ENCODE measurements at places on chromosomes 1 and 21.

- no peak for DNase-seq
Measured at GRCh38 chr1:21829294-21829693, 17.2 kb downstream of the LDLRAD2 start.

- DNase-seq: peak; percentile 77
Measured at GRCh38 chr21:39048574-39048973, 134.7 kb downstream of the PSMG1 start.

DNA sequence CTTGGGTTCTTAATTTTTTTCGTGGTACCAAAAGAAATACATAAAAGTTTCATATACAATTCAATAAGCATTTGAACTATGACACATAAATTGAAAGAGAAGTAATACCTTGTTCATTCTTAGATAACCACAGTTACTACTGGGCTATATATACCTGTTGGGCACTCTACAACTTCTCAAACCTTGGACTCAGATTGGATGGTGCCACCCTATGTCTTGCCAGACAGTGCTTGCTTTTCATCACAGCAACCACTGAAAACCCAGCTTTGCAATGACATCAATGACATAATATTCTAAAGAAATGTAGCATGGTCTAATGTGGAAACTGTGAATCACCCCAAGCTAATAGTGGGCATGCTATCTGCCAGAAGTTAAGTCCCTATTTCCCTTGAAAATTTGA lies 62.8 kb upstream of the DPH5 start:
- DNase-seq: peak; percentile 7

- no peak for DNase-seq
Measured at GRCh38 chr1:191889623-191890003, 268.6 kb upstream of the RGS18 start.

DNA sequence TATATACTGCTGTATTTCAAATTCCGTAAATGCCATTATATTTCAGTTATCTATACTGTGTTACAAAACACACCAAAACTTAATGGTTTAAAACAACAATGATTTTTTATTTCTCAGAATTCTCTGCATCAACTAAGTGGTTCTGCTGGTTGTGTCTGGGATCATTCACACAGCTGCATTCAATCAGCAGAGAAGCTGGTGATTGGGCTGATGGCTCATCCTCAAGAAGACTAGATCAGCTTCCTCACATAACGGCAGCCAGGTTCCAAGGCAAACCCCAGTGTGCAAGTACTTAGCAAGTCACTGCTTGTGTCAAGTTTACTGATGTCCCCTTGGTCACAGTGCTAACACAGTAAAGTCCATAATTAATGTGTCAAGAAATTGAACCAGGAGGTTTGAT lies 86.3 kb upstream of the VANGL1 start:
- DNase-seq: peak; percentile 80

DNA sequence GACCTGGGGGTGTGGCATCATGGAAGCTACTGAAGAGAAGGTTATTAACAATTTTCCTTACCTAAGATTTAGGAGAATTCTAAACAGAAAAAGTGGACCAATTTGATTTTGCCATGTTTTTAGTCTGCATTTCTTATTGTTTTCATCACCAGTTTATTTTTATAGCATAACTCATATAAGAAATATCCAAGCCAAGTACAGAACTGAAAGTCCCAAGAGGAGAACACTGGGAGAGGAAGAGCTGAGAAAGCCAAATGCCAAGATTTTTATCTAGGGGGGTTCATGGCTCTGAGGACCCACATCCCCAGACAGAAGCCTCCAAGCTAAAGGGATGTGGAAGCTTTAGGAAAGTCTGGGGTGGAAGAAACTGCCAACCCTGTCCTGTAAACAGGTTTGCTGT lies 109.4 kb upstream of the DUSP10 start:
- DNase-seq: no peak

DNA sequence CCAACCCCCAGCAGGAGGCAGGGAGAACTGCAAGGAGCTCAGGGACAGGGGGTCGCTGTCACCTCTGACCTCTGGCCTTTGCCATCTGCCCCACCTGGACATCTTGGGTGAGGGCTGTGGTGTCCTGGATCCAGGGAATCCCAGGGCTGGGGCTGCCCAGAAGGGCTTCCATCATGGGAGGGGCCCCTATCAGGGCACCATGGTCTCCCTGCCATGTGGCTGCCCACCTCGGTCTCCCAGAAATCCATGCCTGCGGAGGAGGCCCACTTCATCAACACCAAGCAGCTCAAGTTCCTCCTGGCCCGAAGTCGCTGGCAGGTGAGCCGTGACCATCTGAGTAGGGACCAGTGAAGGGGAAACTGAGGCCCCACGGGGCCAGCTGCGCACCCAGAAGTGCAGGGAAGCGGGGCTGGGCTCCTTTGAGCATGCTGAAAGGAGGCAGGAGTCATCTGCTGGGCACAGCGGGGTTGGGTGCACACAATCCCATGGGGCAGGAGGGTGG lies 36.1 kb downstream of the TRIM11 start:
- no peak for DNase-seq

- peak; percentile 56 for DNase-seq
Measured at GRCh38 chr1:228087771-228088251, 5.3 kb downstream of the ARF1 start.

- DNase-seq: no peak
Measured at GRCh38 chr1:191895462-191896058, 262.7 kb upstream of the RGS18 start.

DNA sequence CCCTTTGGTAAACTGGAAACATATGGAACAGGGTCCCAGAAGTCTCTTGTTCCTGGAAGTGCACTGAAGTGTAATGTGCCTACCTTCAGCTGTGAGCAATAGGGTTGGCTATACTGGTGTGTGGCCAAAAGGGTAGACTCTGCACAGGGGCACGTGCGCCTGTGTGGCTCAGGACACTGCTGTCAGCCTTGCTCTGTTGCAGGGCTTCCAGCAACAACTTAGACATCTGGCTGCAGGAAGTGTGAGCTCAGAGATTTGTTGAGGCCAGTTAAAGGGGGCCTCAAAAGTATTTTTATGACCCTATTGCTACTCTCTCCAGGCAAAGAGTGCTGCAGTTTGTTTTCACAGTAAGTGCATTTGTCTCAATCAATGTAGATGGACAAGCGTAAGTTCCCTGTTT lies 7.5 kb downstream of the CTPS1 start:
- DNase-seq: no peak

GRCh38 chr1:31723828-31724359 lies 20.1 kb upstream of the COL16A1 start:
- peak; percentile 85 for DNase-seq

DNA sequence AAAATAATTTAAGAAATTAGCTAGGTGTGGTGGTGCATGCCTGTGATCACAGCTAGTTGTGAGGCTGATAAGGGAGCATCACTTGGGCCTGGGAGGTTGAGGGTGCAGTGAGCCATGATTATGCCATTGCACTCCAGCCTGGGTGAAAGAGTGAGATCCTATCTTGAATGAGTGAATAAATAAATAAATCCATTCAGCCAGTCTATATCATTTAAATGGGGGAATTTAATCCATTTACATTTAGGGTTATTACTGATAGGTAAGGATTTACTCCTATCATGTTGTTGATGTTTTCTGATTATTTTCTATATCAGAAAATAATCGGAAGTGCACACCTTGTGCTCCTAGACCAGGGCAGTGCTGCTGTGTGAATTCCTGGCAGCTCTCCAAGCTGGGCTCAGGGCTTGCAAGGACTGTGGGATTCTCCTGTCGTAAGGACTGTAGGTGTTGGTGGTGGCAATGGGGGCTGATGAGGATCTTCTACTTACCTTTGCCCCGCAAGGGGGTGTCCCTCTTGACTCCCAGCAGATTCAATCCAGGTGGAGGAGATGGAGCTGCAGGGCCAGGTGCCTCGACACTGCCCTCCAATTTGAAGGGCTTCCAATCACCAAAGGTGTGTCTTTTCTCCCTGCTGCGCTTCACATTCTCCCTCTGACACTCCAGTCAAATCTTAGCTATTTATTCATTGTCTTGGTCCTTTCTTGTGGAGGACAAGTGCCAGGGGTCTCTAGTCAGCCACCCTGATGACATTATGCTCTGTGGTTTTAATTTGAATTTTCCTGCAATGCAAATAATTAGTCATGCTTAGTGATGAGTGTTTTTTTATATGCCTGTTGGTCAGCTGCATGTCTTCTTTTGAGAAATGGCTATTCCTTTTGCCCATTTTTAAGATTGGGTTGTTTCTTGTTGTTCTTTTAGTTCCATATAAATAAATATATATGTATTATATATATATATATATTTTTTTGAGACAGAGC lies 14.1 kb upstream of the TRAPPC10 start:
- DNase-seq: no peak

DNA sequence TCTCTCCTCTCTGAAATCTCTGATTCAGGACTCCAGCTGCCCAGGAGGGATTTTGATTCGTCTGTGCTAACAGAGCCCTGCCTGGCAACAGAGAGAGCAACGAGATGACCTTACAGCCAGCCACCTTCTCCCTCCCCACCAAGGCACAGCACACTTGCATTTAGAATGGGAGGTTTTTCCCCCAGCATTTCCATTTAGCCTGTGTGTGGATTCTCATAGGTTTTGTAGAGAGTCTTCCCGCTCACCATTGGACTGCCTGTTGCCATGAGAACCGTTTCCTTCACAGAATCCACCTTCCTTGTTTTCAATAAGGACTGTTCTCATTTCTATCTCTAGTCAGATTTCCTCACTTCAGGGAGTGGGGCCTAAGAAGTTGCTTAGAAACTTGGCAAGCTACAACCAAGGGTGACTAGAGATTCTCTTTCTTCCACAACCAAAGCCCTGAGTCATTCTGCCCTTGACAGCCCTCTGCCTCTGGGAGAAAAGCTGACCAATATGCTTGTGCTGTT lies 5.8 kb upstream of the IKBKE start:
- peak; percentile 80 for DNase-seq

GRCh38 chr1:37177230-37177864 lies 143.0 kb upstream of the GRIK3 start:
- peak; percentile 16 for DNase-seq

- no peak for DNase-seq
Measured at GRCh38 chr1:204887846-204888245, 17.2 kb downstream of the NFASC start.

- no peak for DNase-seq
Measured at GRCh38 chr1:116690849-116691406, 23.4 kb upstream of the IGSF3 start.

DNA sequence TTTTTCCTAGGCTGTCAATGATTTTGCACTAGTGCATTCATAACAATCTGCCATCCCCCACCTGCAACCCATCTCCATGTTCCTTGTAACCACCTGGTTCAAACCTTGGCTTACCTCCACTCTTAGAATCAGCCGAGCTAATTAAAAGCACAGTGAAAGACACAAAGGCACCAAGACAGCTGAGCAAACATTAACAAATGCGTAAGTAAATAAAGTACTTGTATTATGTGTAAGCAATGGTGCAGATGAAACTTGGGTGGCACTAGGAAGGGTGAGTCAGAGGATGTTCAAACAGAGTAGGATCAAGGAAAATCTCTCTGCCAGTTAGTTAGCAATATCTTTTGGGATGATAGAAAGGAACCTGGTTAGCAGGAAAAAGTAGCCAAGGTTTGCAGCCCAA lies 5.1 kb upstream of the FOXJ3 start:
- DNase-seq: no peak

DNA sequence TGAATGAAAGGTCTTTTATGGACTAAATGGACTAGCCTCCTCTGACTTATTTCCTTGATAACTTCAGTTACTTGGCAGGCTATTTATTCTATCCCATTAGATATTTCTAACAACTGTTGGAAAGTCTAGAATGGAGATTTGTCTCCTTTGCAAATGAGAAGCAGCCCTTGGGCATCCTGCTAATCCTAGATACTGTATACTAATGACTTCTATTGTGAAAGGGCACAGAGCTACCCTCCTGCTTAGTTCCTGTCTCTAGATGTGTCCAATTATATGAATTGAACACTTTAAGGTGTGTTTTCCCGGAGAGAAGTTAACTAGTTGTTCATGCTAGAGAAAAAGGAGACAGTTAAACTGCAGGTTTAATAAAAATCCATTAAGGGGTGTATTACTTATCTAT lies 10.2 kb upstream of the NCMAP start:
- no peak for DNase-seq

- peak; percentile 54 for DNase-seq
Measured at GRCh38 chr1:211551638-211552460, 27.1 kb downstream of the SLC30A1 start.

- DNase-seq: no peak
Measured at GRCh38 chr1:66954208-66954607, 29.4 kb downstream of the MIER1 start.

GRCh38 chr1:6783936-6784559 lies 1.2 kb upstream of the CAMTA1 start:
- DNase-seq: no peak

- peak; percentile 41 for DNase-seq
Measured at GRCh38 chr1:93878501-93878888, 511 bp downstream of the DNTTIP2 start.

GRCh38 chr1:14952626-14953314 lies 200.8 kb upstream of the TMEM51 start:
- DNase-seq: no peak

GRCh38 chr21:45366476-45366875 lies 38.5 kb upstream of the COL18A1 start:
- DNase-seq: no peak

- no peak for DNase-seq
Measured at GRCh38 chr1:8205771-8206170, 112.1 kb upstream of the SLC45A1 start.

DNA sequence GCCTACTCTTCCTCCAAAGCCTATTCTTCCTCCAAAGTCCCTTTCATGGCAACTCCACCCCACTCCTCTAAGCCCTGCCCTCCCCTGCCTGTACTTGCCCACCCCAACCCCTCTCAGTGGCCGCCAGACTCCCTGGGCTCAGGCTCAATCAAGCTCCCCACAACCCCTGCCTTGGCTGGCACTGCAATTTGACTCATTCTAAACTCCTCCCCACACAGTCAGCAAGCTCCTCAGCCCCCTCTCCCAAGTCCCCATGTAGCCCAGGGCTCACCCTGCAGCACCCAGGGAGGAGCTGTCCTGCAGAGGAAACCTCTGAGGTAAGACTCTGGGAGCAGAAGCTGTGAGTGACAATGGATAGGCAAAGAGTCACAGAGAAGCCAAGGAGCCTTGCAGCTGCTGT lies 3.6 kb upstream of the VSIG8 start:
- no peak for DNase-seq

- DNase-seq: peak; percentile 82
Measured at GRCh38 chr1:52403566-52404115, 582 bp downstream of the ORC1 start.

DNA sequence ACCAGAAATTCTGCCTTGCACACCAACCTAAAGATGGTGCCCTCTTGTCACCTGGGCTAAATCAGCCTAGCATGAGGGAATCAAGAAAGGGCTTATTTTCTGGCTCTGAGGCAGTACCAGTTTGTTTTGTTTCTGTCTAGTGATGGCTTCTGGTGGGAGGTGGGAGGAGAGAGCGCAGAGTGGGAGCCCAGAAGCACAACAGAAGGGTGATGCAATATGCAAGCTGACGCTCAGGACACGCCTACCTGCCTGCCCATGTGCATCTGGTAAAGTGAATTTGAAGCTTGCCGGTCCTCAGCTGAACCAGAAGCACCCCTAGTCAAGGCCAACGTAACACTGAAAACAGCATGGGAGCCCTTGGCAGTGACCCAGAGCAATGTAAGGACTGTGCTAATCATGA lies 138.4 kb upstream of the TIAM1 start:
- DNase-seq: no peak

- DNase-seq: no peak
Measured at GRCh38 chr21:41776778-41777177, 9.9 kb upstream of the RIPK4 start.

- DNase-seq: no peak
Measured at GRCh38 chr1:233638513-233638912, 24.6 kb downstream of the KCNK1 start.

Data from fibroblast of skin of right biceps (primary cell).